Activated CD4-positive, alpha-beta T cell treated with anti-CD3 and anti-CD28 coated beads, Interleukin-2, amount 50 U/mL, for 16 hours (primary cell): ENCODE measurements at places on chromosomes 12 and 14.
A peak's percentile ranks its signal among the peaks of the same experiment; 100 is the strongest.

GRCh38 chr12:102879144-102879763, 37.8 kb downstream of the PAH start:
- DNase-seq = peak; percentile 56

GRCh38 chr12:108819920-108820706, 37.3 kb downstream of the SSH1 start:
- no peak for DNase-seq

- DNase-seq = no peak
These were observed 3.9 kb upstream of the FGF23 start for GRCh38 chr12:4383304-4383865.

DNA sequence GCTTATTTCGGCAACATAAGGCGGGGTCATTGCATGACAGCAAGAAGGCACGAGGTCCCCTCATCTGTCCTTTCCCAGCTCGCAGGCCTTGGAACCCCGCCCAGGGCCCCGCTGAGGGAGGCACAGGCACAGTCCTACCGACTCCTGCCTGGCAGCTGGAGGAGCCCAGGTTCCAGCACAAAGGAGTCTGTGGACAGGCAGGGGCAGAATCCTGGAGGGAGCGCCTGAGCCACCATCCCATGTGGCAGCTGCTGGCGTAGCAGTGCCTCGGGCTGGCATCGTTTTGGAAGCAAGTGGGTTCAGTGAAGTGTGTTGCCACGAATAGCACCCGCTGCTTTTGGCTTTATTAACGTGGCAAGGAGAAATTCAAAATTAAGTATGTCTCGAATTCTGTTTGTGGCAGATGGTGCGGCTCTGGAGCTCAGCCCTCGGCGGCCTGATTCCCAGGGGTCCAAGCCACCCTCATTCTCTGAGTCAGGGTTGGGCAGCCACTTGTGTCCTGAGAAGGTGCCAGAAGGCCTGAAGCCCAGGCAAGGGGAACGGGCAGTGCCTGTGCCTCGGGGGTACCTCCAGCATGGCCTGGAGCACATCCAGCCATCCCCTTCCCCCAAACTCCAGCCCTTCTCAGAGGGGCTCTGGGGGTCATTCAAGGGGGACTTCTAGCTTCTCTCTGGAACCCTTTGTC, 35.9 kb downstream of the SLC8B1 start:
- DNase-seq = no peak

DNA sequence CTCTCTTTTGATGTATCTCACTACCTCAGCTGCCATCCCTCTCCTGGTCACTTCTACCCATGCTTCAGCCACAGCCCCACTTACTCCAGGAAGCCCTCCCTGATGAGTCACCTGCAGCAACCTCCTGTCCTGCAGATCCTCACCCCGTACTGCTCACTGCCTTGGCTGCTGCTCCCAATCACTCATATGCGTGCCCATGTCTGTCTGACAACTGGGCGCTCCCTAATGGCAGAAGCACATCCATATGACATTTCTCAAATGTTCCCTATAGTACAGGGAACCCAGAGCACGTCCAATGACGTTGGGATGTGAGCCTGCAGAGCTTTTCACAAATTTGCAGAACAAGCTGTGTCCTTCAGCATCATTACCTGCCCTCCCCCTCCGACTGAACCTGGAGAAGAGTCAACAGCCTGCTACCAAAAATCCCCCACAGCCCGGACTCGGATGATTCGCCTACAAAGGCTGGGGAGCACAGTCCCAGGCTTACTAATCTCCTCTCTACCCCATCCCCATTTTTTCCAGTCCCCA, 90.0 kb downstream of the SINHCAF start:
- no peak for DNase-seq

DNA sequence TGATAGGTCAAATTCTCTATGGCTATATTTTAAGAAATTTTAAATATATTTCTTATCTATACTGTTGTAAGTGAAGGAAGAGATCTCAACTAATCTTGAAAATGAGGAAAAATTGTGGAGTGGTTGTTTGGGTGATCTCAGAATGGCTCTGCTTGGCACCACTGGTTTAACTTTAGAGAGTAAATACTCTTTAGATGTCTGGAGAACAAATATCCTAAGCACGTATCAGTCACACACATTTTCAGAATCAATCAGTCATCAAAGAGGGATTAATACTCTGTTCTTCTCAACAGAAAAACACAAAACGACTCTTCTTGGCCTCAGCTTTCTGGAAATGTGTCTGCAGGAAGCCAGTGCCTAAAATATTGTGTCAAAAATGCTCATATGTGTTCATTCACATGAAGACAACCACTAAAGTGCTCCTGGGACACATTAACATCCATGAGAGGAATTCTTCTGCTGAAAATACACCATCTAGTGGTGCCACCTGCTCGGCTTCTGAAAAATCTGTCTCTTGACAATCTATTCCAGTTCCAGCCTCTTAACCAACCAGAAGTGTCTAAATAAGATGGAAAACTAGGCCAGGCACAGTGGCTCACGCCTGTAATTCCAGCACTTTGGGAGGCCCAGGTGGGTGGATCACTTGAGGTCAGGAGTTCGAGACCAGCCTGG, 81.1 kb upstream of the CCDC198 start:
- DNase-seq = no peak

DNA sequence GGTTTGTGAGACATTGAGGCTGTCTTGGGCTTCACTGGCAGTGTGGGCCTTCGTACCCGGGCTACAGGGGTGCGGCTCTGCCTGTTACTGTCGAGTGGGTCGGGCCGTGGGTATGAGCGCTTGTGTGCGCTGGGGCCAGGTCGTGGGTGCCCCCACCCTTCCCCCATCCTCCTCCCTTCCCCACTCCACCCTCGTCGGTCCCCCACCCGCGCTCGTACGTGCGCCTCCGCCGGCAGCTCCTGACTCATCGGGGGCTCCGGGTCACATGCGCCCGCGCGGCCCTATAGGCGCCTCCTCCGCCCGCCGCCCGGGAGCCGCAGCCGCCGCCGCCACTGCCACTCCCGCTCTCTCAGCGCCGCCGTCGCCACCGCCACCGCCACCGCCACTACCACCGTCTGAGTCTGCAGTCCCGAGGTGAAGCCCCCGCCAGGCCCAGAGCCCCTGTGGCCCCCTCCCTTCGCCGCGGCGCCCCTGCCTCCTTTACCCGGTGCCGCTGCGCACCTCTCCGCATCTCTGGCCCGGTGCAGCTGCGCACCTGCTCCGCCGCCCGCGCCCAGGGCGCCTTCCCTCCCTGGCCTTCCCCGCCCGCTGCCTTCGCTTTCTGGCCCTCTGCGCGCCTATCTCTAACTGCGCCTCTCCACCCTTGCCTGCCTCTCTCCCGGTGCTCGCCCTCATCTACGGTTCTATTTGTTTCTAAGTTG, at the start of gene ENO2:
Gene ENO2 (plus strand): TSS at position 335 of the 701 bp plus-strand sequence. CDS start 1,253 bp downstream, outside the sequence.
- DNase-seq = peak; percentile 78

DNA sequence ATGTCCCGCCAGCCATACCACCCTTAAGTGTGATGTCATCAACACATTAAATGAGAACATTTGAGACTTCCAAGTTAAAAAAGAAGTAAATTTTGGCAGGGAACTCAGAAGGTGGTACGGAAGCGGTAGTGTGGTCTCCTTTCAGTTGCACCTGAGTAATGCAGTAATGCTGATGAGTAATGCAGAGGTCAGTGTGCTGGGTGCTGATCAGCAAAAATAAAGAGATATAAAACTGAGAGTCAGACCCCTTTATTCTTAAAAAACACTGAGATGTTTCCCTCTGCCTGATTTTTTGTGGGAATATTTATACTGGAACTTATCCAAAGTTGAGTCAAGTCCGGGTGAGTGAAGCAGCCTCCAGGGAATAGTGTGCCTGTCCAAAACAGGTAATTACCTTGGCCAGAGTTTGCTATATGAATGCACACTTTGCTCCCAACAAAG, 370.6 kb upstream of the PRICKLE1 start:
- no peak for DNase-seq

GRCh38 chr12:95674631-95675030, 115.9 kb downstream of the NTN4 start:
- no peak for DNase-seq

DNA sequence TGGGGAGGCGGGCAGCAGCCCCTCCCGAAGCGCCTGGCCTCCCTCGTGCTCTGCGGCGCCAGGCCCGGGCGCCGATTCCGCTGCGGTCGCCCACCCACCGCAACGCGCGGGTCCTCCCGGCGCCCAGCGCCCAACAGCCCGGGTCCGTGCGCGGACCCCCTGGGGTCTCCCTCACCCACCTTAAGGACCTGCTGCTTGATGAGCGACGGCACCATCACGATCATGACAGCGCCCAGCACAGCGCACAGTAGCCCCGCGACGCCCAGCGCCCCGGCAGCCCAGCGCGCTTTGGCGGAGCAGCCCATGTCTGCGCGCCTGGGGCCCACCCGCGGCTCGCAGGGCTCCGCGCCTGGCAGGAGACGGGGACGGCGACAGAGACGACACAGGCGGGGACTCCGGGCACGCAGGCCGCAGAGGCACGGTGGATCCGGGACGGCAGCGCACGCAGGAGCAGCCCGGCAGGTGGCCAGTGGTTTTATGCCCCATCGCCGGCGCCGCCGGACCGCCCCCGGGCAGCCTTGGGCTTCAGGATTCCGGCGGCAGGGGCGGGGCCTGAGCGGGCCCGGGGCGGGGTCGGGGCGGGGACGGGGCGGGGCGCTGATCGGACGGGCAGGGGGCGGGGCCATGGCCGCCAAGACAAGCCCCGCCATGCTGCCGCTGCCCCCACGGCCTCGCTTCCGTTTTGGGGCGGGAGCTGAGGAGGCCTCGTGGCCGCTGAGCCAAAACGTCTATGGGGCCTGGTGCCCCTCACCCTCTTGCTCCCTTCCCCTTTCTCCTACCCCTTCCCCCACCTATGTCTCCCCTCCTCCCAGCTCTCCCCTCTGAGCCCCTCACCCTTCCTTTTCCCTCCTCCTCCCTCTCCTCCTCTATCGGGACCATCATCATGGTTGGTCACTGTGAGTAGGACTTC, at the start of gene SCARB1:
Gene SCARB1 (minus strand): TSS at position 449 of the 910 bp plus-strand sequence. CDS start 144 bp downstream, at position 305.
- peak; percentile 85 for DNase-seq

DNA sequence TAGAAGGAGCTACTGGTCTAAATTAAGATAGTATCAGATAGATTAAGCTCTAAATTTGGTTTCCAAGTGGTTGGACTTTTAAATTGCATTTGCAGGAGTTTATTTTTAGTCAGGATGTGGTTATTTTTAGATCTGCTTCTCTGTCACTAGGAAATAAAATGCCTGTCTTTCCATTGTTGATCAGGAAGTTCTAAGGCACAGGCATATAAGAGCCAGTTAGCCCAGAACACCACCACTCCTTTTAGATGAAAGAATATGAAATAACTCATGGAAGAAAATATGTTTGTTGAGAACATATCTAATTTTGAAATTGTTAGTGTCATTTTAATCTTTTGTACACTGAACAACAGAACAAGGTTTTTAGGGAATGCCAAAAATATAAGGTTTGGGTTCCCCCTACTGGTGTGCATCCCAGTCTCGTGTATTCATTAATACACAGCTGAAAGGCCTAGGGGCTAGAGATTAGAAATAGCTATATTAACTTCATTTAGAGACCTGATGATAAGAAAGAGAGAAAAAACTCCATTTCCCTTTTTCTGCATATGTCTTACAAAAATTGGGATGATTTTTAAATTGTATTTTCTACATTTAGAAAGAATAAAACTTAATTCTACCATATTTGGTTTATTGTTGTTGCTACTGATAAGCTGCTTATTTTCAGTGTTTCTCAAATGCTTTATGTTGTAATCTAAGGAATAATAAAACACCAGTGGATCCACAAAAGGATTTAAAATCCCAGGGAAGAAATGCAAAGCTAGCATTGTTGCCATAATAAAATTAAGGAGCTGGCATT, 67.2 kb downstream of the RIC8B start:
- DNase-seq = peak; percentile 26

DNA sequence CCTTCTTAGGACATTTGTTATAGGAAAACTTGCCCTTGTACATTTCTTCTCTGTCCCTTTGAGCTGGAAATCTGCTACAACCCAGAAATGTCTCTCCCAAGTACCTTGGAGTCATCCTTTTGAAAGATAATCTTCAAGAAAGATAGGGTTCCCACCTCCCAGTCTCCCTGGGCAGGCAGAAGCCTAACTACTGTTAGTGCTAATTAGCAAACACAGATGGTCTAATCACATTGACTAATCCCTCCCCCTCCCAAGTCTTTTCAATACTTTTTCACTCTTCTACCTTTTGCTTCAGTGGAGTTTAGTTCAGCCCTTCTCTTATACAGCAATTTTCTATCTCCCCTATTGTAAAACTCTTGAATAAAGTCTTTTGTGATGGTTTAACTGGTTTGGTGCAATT, 129.8 kb upstream of the PPFIA2 start:
- no peak for DNase-seq

DNA sequence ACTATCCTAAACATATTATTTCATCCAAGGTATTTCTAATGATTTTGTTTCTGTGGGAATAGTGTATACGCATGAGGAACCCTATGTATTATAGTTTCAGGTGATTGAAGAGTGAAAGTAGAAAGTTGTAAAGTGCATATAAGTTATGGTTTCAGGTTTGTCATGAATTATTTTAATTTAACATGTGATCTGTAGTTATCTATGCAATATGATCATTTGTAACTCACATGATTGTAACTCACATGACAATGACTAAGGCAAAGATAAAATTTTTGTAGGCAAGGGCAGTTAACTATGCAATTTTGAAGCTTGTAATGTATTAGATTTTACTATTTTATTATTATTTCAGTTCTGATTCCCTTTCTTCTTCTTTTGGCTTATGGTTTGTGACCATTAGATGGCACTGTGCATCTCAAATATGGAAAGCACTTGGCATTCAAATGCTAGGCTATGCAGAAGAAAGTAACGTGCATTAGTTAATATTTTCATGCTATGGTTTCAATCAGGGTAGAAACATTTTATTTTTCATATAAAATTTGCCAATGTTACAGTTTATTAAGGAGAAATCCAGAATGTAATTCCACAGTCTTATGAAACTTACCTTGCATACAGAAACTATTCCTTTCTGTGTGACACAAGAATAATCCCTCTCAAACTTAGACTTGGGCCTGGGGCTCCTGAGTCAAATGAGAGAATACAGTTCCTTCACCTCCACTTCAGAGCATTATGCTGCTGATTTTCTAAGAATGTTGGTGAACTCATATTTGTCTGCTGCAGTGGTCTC, 15.8 kb upstream of the TMEM30B start:
- peak; percentile 58 for DNase-seq

DNA sequence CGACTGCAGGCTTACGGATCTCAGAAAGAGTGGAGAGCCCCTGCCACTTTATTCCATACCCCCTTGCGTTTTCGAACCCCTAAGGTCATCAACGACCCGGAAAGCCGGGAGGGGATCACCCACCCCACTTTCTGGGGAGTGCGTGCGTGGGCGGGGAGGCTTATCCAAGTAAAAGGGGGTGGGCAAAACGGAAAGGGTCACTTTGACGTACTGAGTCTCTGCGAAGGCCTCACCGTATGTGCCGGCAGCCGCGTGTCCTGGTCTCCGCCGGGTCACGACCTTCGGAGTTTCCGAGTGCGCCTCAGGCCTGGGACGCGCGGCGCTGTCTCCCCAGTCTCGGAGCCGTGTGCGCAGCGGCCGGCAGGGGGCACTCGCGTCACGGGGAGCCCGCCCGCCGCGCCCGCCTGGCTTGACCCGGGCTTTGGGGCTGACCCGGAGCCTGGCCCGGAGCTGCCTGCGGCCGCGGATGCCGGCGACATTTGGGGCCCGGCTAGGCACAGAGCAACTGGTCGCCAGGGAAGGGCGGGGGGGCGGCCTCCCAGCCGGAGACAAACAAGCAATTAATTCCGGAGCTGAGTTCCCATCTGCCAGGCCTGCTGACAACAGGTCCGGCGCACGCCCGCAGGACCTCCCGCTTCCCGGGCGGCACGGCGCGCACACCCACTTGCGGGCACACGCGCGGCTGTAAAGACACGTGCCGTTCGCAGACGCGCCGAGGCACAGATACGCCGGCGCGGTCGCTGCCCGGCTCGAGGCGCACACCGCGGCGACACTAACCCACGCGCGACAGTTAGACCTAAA, 890 bp upstream of the KIF26A start:
- peak; percentile 70 for DNase-seq

- peak; percentile 74 for DNase-seq
These were observed 83.4 kb downstream of the HECTD1 start for GRCh38 chr14:31124197-31124596.

GRCh38 chr14:73792481-73792880, 59.1 kb upstream of the PTGR2 start:
- no peak for DNase-seq
